Fibroblast of lung (primary cell): ENCODE measurements at places on chromosomes 3 and 15.

DNA sequence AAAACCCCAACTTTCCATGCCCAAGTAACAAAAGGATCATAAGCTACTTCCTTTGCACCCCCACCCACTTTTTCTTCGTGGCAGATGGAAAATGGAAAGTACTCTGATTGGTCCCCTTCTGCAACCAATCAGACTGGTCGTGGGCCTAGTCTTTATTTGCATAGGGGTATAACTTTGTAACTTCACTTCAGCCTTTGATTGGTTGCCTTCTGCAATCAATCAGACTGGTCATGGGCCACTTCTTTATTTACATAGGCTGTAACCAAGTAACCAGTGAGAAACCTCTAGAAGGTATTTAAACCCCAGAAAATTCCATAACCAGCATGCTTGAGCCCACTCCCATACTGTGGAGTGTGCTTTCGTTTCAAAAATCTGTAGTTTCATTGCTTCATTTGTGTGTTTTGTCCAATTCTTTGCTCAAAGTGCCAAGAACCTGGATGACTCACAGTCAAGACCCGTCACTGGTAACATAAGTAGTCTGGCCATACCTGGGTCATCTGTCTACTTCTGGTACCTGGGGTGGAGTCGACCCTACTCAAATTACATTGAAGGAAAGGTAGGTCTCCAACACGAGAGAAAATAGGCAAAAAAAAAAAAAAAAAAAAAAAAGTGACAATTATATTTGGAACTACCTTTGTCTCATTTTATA is 41.9 kb downstream of the CMTM8 start:
- H3K27ac ChIP-seq: no peak overlapping the region
- no peaks in the 10 kb centered on the region for H3K4me1 ChIP-seq
- no peaks in the 10 kb centered on the region for H3K27me3 ChIP-seq
- no peak for DNase-seq
- H3K36me3 ChIP-seq: no peaks in the 10 kb centered on the region

DNA sequence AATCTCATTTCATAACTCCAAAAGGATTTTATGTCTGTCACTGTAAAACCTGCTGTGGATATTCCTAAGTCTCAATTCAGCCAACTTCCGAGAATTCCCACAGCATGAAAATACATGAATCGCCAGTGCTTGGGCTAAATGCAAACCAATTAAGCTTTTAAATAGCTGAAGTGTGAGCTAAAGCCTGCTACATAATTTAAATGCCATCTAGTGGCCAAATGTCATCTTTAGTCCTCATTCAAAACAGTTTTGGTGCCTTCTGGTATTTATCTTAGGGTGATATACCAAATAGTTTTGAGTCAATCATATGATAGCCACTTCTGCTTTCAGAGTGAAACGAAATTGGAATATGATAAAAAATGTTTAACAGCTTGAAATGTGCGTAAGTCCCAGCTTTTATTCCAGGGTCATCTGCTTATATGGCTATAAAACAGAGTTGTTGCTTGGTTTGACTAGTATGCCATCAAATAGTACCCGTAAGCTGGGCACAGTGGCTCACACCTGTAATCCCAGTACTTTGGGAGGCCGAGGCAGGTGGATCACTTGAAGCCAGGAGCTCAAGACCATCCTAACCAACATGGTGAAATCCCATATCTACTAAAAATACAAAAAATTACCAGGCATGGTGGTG is 41.8 kb upstream of the CCNL1 start:
- H3K4me1 ChIP-seq: peaks cover 4% of the 10 kb centered on the region
- DNase-seq: peak; percentile 69
- H3K4me3 ChIP-seq: no peak overlapping the region

- no peaks in the 10 kb centered on the region for H3K36me3 ChIP-seq
- no peak overlapping the region for H3K4me3 ChIP-seq
- no peak for DNase-seq
- H3K4me1 ChIP-seq: peaks cover 6% of the 10 kb centered on the region
Observed at GRCh38 chr3:40302784-40303183, 6.7 kb upstream of the EIF1B start.

- no peaks in the 10 kb centered on the region for H3K36me3 ChIP-seq
- no peak overlapping the region for H3K27ac ChIP-seq
- peaks cover 31% of the 10 kb centered on the region for H3K27me3 ChIP-seq
- H3K4me3 ChIP-seq: no peak overlapping the region
Observed at GRCh38 chr15:69141286-69141701, 19.1 kb upstream of the GLCE start.

- no peak overlapping the region for H3K4me3 ChIP-seq
- peaks cover 3% of the 10 kb centered on the region for H3K4me1 ChIP-seq
- DNase-seq: no peak
- H3K27ac ChIP-seq: no peak overlapping the region
Observed at GRCh38 chr3:44074181-44074580, 167.5 kb upstream of the TOPAZ1 start.

GRCh38 chr3:138187296-138188012 is at the start of gene ARMC8:
Gene ARMC8 (plus strand): TSS chr3:138187301. CDS start chr3:138187555, 254 bp downstream.
- H3K4me3 ChIP-seq: peak within 1 kb of the TSS; percentile 84
- peak within 1 kb of the TSS; percentile 94 for H3K27ac ChIP-seq
- no peaks in the 10 kb centered on the region for H3K27me3 ChIP-seq
- H3K36me3 ChIP-seq: no peaks in the 10 kb centered on the region
- peaks cover 2% of the 10 kb centered on the region for H3K4me1 ChIP-seq
